ENCODE measurements at places on chromosomes 16 and 17. TPM values are rescaled to one million over a fixed set of nuclear protein-coding genes. Genes with fewer than 3 reads are reported as not detected.
A peak's percentile ranks its signal among the peaks of the same experiment; 100 is the strongest.

GRCh38 chr17:61647047-61647446 is 56.0 kb upstream of the NACA2 start:
- DNase-seq = no peak

DNA sequence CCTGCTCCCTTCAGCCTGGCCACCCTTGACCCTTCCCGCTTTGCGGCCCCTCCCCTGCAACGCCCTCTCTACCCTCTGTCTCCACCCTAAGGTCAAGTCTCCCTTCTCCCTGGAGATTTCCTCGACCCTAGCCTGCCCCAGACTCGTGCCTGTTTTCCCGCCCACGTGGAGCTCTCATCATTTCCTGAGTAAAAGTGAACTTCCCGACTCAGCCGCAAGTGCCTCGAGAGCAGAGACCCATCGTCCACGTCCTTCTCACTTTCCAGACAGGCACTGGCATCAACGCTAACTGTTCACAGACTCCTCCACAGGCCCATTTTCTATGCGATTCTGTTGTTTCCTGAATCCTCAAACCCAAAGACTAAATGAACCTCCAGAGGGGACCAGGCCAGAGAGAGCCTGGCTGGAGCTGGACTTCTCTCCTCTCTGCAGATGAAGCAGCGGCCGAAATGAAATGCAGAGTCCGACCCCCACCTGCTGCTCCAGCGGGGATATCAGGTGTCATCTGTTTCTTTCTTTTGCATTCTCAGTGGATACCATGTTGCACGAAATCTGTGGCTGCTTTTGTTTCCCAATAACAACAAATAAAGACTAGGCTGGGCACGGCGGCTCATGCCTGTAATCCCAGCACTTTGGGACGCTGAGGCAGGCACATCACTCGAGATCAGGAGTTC is 52.5 kb downstream of the RTN4RL1 start:
- DNase-seq = no peak

GRCh38 chr17:29048440-29049368 is 5.8 kb downstream of the PIPOX start:
- DNase-seq = peak; percentile 32

GRCh38 chr16:22322741-22323140 is 25.5 kb downstream of the POLR3E start:
- no peak for DNase-seq

The SHISA6 gene
- total RNA-seq = not detected

- peak; percentile 38 for DNase-seq
Measured at GRCh38 chr16:77057161-77057774, 133.7 kb upstream of the MON1B start.

DNA sequence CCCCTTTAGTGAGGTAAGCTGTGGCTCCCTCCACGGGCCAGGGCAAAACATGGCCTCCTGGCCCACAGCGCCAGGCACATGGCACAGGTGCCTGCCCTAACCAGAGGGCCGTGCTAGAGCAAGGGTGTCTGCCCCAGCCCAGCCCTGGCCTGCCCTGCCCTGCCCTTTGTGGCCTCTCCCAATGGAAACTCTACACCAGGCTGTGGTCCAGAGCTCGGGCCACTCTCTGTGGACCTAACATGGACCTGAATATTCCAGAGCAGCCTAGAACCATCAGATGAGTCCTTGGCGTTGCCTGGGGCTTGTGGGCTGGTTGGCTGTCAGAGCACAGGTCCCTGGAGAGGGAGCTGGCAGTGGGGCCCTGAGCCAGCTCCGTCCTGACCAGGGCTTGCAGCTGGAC is 8.0 kb upstream of the MRPL12 start:
- DNase-seq = no peak

The FBXO39 gene
- total RNA-seq = not detected

- DNase-seq = no peak
Measured at GRCh38 chr16:29765167-29766032, 12.7 kb upstream of the ZG16 start.

DNA sequence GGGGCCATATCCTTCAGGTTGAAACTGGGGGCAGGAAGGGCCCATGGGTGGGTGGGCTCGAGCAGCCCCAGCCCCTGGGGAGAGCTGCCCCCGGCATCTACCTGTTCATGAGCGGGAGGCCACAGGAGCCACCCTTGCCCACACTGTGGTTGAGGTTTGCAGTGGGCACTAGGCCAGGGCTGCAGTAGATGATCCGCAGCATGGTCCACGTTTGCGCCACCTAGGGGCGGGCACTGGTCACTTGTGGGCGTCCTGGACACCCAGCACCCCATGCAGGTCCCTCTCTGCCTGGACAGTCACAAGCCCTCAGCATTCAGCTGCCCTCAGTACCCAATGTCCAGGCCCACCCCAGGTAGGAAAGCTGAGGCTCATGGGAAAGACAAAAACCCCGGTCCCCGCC is 1.8 kb upstream of the JMJD8 start:
- no peak for DNase-seq

- DNase-seq = no peak
Measured at GRCh38 chr16:87931504-87931903, 4.8 kb downstream of the CA5A start.

DNA sequence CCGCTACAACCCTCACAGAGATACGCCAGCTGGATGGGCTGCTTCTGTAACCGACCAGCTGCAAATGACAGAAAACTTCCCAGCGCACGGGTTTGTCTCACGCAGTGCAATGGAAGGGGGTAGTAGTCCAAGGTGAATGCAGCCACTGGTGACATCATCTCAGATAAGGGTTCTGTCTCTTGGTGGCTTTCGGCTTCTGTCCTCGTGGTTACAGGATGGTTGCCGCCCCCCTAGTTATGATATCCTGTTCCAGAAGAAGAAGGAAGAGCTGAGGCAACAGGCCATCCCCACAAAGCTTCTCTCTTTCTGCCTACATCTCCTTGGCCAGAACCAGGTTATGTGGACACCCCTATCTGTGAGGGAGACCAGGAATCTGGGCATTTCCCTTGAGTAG is 40.3 kb upstream of the BAHCC1 start:
- DNase-seq = no peak

DNA sequence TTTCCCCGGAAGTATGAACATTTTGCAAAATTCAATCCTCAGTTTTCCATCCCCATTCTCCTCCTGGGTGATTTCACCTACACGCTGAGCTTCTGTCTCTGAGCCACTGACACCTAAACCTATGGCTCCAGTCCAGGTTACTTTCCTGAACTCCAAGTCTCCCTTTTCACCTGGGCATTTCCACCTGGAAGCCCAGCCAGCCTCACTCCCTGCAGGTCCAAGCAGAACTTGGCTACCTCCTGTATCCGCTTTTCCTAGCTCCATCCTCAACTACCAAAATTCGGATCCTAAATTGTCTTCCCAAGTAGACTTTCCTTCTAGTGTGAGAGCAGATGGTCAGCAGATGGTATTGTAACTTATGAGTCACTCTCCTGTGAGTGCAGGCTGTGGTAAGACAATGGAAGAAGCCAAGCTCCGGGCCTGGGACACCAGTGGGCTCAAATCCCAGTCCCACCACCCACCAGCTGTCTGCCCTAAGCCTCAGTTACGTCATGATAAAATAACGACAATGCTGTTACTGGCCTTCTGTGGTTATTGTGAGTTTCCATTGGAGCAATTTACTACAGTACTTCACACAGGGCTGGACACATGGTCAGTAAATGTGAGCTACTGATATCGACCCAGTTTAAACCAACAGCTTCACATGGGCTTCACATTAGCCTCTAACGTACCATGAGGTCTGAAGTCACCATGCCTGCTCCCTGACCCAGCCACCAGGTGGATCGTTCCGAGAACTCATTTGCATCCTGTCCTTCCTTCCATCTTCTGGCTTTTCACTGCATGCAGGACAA is 33.3 kb downstream of the PECAM1 start:
- peak; percentile 77 for DNase-seq

The ADAP2 gene
- 3.1 TPM for total RNA-seq

DNA sequence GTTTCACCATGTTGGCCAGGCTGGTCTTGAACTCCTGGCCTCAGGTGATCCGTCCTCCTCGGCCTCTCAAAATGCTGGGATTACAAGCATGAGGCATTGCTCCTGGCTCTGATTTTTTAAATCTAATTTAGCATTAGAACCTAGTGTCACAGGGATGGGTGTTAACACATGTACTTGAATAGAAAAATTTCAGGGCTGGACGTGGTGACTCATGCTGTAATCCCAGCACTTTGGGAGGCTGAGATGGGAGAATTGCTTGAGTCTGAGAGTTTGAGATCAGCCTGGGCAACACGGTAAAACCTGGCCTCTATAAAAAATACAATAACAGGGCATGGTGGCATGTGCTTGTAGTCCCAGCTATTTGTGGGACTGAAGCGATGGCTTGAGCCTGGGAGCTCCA is 6.0 kb upstream of the RNF135 start:
- peak; percentile 6 for DNase-seq

- no peak for DNase-seq
Measured at GRCh38 chr17:80887639-80888175, 103.9 kb upstream of the CHMP6 start.

The TRPV3 gene
- total RNA-seq = under 0.01 TPM

GRCh38 chr17:80730739-80731138 is 186.1 kb downstream of the RPTOR start:
- DNase-seq = no peak

- no peak for DNase-seq
Measured at GRCh38 chr17:4733073-4733531, 1.9 kb downstream of the MED11 start.

The DOC2B gene
- total RNA-seq = 2.8 TPM

GRCh38 chr16:87233928-87234327 is 83.3 kb downstream of the C16orf95 start:
- no peak for DNase-seq

The PRSS27 gene
- 1.7 TPM for total RNA-seq

The NOTUM gene
- total RNA-seq = 0.05 TPM

DNA sequence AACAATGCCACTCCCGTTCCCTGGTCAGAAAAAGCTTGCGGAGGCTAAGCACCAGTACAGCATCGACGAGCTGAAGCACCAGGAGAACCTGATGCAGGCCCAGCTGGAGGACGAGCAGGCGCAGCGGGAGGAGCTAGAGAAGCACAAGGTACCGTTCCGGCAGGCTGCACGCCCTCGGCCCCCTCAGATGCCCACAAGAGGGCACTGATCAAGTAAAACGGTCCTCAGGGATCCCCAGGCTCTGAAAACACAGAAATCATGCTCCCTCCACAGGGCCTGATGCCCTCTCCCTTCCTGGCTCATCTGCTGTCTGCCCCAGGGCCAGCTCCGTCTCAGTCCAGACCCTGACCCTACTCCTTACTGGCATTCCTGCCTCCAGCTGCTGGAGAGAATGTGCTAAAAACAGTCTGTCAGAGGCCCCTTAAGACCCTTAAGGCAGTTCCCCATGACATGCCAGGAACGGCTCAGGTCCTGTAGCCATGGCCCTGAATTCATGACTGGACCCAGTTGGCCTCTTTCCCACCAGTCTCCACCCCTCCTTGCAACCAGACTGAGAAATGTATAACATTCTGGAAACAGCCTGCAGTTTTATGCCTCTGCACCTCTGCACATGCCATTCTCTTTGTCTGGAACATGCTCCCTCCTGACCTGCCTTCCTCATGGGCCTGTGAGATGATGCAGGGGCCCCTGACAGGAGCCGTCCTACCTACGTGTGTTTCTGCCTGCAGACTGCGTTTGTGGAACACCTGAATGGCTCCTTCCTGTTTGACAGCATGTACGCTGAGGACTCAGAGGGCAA is 21.8 kb downstream of the DRC3 start:
- no peak for DNase-seq

GRCh38 chr16:50697881-50698767 is 4.7 kb downstream of the NOD2 start:
- DNase-seq = peak; percentile 71

- DNase-seq = peak; percentile 83
Measured at GRCh38 chr16:15502041-15502725, 67.8 kb downstream of the BMERB1 start.

The INTS2 gene
- total RNA-seq = 15.5 TPM

GRCh38 chr16:79436885-79437284 is 163.7 kb downstream of the MAF start:
- peak; percentile 1 for DNase-seq

- peak; percentile 72 for DNase-seq
Measured at GRCh38 chr17:39828443-39828842, 35.7 kb downstream of the IKZF3 start.

- no peak for DNase-seq
Measured at GRCh38 chr16:10362077-10362863, 23.6 kb upstream of the ATF7IP2 start.

The DNAAF8 gene
- total RNA-seq = 1.7 TPM

DNA sequence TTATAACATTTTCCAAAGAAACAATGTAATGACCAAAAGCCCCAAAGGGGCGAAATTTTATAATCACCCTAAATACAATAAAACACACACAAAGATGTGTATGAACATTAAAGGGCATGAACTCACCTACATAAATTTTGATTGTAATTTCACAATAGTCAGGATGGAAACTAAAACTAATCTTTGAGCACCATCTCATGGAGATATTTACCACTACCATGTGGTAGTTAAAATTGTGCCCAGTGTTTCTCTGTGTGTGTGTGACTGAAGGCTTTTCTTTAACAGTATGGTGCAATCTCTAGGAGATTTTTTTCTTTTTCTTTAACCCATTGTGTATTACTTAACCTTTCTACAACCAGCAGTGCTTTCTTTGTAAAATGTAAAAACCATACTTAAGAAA is 19.7 kb upstream of the MEIOC start:
- peak; percentile 63 for DNase-seq

The TPPP3 gene
- total RNA-seq = 0.10 TPM

DNA sequence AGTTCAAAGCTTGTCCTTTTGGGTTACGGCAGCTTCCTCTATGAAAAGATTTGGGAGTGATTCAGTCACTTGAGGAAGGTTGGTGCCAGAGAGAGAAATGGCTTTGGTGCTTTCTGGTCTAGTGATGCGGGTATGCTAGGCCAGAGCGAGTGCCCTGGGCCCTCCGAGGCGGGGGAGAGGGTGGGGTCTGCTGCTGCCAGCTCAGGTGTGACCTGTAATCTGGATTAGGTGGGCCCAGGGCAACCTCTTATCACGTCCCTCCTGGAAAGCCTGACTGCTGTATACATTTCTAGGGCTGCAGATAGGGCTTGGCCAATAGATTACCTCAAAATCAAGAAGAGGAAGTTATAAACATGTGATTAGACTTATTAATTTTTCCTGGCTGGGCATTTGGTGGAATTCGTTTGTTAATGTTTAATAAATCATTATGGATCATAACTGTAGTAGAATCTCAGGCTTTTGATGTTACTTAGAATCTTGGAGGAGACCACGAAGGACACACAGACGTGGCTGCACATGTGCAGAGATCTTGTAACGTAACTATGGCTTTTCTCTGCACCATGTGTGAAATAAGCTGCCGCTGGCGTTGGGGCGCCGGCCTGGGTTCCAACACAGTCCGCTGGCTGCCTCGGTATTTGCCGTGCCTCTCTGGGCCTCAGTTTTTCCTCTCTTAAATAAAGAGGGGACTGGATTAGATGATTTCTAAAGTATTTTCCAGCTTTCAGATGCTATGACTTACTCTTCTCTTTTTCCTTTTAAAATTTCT is 1.2 kb downstream of the IRF8 start:
- no peak for DNase-seq

The DBF4B gene
- 3.9 TPM for total RNA-seq

DNA sequence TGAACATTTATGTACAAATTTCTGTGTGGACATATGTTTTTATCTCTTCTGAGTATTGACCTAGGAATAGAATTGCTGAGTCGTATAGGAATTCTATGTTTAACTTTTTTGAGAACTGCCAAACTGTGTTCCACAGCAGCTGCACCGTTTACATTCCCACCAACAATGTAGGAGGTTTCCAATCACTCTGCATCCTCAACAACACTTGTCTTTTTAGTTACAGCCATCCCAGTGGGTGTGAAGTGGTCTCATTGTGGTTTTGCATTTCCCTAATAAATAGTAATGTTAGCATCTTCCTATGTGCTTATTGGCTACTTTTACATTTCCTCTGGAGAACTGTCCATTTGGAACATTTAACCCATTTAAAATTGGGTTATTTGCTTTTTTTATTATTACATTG is 36.6 kb upstream of the NACA2 start:
- no peak for DNase-seq

Data from renal cortical epithelial cell (primary cell).